Stimulated activated CD4-positive, alpha-beta T cell treated with anti-CD3 and anti-CD28 coated beads, Interleukin-2, amount 100 ng/mL, for 4 hours (primary cell): ENCODE measurements at places on chromosomes 16 and 17.

DNA sequence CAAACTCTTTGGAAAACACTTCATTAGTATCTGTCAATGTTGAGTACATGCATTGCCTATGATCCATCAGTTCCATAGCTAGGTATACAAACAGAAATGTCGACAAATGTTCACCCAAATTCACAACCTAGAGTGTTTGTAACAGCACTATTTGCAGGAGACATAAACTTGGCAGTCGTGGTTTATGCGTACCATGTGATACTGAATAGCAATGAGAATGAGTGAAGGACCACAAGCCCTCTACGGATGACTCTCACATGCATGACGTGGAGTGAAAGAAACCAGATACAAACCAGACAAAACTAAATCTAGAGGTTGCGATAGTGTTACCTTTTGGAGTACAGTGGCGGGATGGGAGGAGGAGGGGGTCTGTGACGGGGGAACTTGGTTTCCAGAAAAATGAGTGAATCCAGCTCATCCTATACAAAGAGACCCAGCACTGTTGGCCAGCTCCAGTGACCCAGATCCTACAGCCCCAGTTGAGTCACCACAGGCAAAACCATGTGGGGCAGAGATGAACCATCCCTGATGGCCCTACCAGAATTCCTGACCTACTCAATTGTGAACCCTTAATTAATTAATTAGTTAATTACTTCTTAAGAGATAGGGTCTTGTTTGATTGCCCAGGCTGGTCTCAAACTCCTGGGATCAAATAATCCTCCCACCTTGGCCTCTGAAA, 15.9 kb upstream of the ULK2 start:
- no peak for DNase-seq

- DNase-seq, result no peak
Measured at GRCh38 chr17:43430936-43431713, 32.3 kb downstream of the ARL4D start.

DNA sequence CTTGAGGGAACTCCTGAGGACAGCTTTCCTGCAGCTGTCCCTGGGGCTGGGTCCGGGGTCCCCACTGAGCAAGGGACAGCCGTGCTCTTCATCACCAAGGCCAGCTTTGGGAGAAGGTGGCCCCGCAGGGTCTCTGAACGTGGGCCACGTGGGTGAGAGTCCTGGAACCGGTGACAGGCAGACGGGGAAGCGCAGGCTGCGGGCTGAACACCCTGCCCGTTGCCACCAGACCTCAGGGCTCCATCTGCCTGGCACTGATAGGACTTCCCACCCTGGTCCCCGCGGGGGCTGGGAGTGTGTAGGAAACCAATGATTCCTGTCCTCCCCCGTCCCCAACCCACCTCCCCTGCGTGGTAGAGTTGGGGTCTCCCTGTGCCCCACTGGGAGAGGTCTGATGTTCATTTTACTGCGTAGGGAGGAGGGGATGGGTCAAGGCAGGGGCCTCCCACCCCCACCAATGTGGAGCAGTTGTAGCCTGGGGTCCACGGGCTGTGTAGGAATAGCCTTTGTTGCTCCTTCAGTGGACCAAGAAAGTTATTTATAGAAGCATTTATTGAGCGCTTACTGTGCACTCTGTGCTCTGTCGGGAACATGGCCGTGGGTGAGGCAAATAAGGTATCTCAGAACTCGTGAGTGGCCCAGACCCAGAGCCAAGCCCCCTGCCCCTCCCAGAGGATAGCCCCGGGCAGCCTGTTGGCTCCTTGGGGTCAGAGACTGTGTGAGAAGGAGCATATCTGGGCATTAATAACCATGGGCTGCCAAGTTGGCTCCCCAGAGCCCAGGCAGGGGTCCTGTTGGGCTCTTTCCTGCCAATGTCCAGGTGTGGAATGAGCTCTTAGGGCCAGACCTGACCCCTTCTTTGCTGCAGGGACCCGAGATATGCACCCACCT, 1.3 kb downstream of the ADGRG1 start:
- DNase-seq, result no peak

GRCh38 chr17:16920628-16921020, 51.3 kb downstream of the TNFRSF13B start:
- DNase-seq, result no peak

DNA sequence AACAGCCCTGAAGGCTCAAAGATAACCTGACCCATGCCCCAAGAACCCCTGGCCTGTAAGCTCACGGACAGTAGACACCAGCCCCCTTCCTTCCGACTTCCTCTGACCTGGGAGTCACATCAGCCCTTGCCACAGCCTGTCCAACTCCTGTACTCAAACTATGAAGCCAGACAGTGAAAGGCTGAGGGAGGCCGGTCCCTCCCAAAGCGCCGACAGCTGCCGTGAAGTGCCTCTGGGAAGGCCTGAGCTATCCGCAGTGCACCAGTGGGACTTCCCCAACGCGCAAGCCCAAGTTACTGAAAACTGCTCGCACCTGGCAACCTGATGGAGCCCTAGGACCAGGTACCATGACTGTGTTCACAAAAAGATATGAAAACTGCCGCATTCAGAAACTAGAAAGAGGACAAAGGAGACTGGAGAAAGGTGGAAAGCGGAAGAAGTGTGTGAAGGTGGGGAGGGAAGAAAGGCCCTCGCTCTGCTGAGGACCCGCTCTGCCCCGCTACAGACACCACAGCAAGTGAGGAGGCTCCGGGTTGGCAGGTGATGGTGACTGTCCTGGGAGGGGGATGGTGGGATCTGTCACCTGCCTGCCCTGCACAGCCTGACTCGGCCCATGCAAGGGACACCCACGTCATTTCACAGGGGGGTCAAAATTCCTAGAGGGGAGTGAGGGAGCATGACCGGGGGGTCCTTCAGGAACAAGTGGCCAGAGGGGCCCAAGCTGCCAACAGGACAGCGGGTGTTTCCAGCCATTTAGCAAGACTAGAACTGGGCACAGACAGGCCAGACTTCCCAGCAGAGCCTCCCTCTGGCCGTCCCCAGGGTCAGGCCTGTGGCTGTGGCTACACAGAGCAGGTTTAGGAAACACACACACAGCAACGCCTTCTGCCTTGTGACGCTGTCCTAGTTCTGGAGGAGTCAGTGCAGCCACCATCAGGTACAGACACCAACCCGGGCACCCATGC, 13.1 kb upstream of the TRAP1 start:
- DNase-seq, result no peak

GRCh38 chr17:58383892-58384462, 32.0 kb upstream of the SUPT4H1 start:
- no peak for DNase-seq

DNA sequence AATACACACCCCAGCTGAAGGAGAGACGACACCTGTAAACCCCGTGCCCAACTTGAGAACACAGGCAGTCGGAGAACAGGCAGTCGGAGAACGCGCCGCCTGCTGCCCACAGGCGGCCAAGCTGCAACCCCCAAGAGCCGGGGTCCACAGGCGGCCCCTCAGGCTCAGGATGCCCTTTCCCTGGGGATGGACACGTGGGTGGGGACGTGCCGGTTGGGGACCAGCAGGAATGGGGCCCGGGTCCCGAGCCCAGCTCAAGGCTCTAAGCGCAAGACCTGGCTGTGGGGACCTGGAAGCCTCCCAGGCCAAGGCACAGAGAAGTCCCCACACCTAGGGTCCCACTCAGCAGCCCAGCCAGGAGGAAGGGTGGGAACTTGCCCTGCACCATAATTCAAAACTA, 79.5 kb upstream of the GNG13 start:
- no peak for DNase-seq

GRCh38 chr16:87165885-87166284, 151.3 kb downstream of the C16orf95 start:
- no peak for DNase-seq

DNA sequence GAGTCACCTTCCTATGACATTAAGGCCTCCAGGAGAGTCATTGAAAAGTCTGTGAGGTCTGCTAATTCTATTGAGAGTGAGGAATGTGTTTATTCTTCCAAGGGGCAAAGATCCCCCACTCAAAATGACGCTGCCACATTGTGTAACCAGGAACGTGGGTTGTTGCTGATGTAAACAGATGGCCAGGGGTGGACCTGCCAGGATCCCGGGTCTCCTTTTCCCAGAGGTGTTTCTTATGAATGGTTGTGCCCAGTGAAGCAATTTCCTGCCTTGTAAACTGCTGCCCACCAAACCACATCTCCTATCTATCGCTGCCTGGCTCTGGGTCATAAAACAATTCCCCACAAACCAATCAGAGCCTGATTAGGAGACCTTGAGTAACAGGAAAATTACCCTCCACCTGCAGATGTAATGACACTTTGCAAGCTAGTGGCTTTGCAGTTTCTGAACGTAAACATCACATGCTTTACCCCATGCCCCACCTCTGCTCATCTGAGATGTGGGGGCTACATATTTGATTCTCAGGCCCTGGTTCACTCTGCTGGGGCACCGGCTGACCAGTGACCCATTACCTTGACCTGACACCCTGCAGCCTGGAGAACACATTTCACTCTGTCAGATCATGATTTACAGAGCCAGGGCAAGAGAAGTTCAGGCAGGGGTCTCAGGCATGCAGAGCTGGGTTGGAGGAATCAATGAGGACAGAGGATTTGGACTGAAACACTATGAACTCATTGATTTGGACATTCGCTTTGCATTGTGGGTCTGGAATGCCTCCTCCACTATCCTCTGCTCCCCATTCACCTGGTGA, 33.1 kb upstream of the DDX52 start:
- DNase-seq, result no peak

GRCh38 chr16:12499032-12499745, 304.5 kb downstream of the CPPED1 start:
- no peak for DNase-seq
